ENCODE measurements at places on chromosomes 5 and 9. TPM values are rescaled to one million over a fixed set of nuclear protein-coding genes. Genes with fewer than 3 reads are reported as not detected.

The OMD gene
- not detected for total RNA-seq

The PCDHB2 gene
- total RNA-seq, result 1.4 TPM

The TMOD1 gene
- 0.48 TPM for total RNA-seq

The NIPAL4 gene
- total RNA-seq, result 6.0 TPM

The SLC28A3 gene
- total RNA-seq, result 7.7 TPM

The UBTD2 gene
- 28.9 TPM for total RNA-seq

The DRD1 gene
- total RNA-seq, result not detected

The OSMR gene
- total RNA-seq, result 38.8 TPM

The LCN10 gene
- not detected for total RNA-seq

The PMPCA gene
- total RNA-seq, result 34.1 TPM

The PLCXD3 gene
- total RNA-seq, result under 0.01 TPM

The MAMDC4 gene
- total RNA-seq, result 1.1 TPM

The PCDHGA7 gene
- 0.21 TPM for total RNA-seq

The SPAG8 gene
- not detected for total RNA-seq

The C9orf50 gene
- total RNA-seq, result not detected

The PDLIM4 gene
- 33.7 TPM for total RNA-seq

The ADAMTS16 gene
- total RNA-seq, result not detected

Measured in tracheal epithelial cell (primary cell).